ENCODE measurements at places on chromosomes 6 and 20.
A peak's percentile ranks its signal among the peaks of the same experiment; 100 is the strongest.

DNA sequence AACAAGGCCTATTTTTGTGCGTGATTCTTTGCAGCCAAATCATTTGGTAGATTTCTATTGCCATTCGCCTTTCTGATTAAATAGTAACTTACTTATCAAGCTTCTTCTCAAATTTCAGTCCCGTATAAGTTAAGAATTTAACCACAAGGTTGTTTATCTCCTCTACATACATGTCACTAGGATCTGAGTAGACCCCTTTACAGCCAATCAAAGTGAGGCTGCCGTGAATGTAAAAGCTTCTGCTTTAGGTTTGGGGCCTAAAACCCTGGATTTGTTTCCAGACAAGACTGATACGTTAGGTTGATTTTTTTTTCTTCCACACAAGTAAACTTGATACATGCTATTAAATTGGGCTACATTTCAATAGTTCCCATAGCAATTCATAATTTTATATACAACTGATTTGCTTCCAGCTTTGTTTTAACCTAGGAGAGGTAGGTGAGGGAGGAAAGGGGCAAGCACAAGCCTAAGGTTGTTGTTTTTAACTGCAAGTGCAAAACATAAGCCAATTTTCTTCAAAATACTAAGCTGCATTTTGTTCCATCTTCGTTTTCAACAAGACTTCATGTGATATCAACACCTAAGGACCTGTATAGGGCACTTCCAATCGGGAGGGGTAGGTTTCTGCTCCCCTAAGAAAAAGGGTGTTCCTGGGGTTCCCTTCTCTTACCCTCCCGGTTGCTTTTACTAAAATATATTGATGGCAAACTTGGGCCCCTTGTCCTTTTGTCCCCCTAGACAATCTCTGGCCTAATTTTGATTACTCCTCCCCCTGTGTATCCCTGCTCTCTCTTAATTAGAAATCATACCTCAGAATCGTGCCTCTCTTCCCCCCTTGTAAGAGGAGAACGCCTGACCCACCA is 1.7 kb downstream of the RANBP9 start:
- DNase-seq = no peak

DNA sequence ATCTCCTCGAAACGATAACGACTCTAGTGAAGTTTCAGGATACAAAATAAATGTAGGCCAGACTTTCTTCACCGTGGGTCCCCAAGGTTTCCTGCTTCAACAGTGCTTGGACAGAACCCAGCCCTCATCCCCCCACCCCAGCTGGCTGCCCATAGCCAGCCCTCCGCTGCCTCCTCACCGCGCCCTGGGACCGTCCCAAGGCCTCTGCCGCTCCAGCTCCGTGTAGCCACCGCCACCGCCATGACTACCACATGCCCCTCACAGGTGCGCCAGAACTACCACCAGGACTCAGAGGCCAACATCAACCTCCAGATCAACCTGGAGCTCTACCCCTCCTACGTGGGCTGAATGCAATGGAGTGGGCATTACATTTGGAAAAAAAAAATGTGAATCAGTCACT is 42.2 kb upstream of the KIAA1586 start:
- no peak for DNase-seq

GRCh38 chr20:55258559-55258958 is 746.8 kb downstream of the CBLN4 start:
- no peak for DNase-seq

- DNase-seq = no peak
Measured at GRCh38 chr20:5835321-5835821, 85.2 kb downstream of the SHLD1 start.

- no peak for DNase-seq
Measured at GRCh38 chr20:18702736-18703135, 110.8 kb upstream of the SCP2D1 start.

GRCh38 chr6:111757342-111757741 is 115.9 kb downstream of the FYN start:
- no peak for DNase-seq

DNA sequence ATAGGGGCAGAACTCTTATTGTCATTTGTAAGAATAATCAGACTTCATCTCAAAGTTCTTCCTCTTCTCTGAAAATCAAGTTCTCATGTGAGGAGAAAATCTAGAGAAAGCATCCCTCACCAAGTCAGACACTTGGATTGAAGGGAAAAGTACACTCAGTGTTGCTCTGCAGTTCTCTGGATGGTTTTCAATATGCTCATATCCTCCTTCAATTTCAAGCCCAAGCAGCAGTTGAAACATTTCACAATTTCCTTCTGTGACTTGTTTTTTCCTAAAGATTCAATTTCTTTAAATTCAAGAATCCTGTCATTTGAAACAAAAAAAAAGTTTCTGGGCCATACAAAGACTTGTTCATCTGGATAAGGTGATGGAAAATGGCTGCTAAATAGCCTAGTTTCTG is 140.2 kb upstream of the AHI1 start:
- DNase-seq = no peak

GRCh38 chr20:32116079-32116521 is 6.6 kb downstream of the TM9SF4 start:
- no peak for DNase-seq

- no peak for DNase-seq
Measured at GRCh38 chr6:83270971-83271719, 78.0 kb downstream of the RWDD2A start.

- DNase-seq = no peak
Measured at GRCh38 chr6:142412658-142413057, 110.9 kb downstream of the ADGRG6 start.

- no peak for DNase-seq
Measured at GRCh38 chr6:170111141-170111664, 179.7 kb downstream of the DLL1 start.

DNA sequence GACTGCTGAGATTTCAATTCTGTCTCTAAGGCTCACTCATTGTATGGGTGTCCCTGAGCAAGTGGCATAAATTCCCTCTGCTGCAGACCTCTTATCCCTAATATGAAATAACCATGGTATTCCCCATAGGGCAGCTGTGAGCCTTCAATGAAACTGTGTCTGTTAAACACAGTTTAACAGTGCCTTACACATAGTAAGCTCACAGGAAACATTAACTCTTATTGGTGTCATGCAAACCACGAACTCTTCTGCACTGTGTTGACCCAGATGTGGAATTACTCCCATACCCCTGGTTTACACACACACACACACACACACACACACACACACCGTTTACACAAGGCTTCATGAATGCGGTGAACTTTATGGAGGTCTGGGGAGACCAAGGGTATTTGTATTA is 23.2 kb downstream of the DAAM2 start:
- DNase-seq = no peak

GRCh38 chr20:41905199-41905598 is 287.0 kb upstream of the CHD6 start:
- DNase-seq = no peak

GRCh38 chr6:111764238-111765175 is 108.7 kb downstream of the FYN start:
- peak; percentile 67 for DNase-seq

GRCh38 chr6:128600397-128600951 is 80.1 kb upstream of the PTPRK start:
- no peak for DNase-seq

DNA sequence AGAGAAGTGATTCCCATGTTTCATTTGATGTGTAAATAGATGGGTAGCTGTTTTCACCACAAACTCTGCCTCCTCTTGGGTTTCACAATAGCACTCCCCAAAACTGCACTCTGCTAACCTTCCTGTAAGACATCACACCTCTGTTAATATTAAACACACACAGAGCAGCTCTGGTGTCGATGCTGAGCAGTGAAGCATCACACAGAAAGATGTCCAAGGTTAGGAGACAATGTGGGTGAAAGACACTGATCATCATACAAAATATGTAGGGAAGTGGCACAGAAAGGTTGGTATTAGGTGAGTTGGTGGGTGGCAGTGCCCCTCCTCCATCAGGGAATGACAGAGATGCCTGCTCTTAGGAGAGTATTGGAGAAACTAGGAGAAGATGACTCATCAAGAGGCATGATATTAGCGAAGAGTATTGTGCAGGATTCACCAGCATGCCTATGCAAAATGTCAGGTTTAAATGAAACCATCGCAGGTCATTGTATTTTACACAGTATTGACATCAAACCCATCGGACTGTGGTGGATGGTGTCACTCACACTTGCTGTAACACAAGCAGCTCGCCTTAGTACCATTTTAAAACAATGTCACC is 199.7 kb downstream of the TBXT start:
- no peak for DNase-seq

DNA sequence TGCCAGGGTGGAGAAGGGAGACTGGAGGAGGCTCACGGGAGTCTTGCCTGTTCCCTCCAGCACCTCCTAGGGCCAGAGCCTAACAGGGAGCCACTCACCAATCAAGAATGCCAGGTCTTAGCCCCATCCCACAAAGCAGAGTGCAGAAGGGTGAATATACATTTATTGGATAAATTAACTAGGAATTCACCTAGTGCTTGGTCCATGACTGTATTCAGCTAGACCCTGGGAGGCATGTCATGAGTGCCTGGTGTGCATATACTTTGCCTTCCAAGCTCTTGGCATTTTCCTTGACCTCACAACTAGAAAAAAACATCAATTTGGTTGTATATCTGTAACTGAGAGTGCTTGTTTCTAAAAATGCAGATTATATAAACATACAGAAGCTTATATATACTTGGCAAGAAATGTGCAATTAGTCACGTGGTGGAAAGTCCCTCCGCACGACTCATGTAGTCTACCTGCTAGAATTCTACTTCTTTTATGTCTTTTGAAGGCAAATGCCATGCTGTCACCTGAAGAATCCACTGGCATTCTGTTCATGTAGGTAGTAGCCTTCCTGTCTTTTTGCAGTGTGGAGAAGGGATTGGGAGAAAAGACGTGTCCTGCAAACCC is 991.0 kb downstream of the KIF16B start:
- DNase-seq = no peak

DNA sequence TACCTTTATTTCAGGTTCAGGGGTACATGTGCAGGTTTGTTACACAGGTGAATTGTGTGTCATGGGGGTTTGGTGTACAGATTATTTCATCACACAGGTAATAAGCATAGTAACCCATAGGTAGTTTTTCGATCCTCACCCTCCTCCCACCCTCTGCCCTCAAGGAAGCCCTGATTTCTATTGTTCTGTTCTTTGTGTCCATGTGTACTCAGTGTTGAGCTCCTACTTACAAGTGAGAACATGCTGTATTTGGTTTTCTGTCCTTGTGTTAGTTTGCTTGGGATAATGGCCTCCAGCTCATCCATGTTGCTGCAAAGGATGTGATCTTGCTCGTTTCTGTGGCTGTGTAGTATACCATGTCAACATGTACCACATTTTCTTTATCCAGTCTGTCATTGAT is 66.0 kb downstream of the STK4 start:
- DNase-seq = no peak

DNA sequence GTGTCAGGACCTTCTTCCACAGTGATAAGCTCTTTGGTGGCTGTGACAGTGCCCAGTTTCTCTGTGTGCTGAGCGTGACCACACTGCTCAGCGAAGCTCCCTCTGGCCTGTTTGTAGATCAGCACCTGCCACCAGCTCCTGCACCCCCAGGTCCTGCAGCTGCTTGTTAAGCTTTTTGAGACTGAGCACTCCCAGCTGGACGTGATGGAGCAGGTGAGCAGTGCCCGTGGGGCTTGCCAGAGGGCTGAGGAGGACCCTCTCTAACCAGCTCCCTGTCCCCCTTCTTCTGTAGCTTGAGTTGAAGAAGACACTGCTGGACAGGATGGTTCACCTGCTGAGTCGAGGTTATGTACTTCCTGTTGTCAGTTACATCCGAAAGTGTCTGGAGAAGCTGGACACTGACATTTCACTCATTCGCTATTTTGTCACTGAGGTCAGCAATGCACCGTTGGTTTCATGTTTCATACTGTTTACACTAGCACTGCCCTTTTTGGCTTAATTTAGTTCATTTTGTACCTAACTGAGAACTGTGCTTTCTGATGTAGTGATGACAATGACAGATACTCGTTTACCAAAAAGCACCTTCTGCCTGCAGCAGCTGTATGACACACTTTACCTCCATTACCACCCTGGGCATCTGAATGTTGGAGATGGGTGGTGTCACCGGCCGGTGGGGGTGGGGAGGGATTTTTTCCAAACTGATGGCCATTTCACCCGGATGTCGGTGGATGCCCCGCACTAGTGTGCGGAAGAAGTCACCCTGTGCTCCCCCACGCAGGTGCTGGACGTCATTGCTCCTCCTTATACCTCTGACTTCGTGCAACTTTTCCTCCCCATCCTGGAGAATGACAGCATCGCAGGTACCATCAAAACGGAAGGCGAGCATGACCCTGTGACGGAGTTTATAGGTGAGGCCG is 12.5 kb downstream of the NELFCD start:
- DNase-seq = no peak

- DNase-seq = no peak
Measured at GRCh38 chr6:157795841-157796240, 27.2 kb upstream of the SNX9 start.

DNA sequence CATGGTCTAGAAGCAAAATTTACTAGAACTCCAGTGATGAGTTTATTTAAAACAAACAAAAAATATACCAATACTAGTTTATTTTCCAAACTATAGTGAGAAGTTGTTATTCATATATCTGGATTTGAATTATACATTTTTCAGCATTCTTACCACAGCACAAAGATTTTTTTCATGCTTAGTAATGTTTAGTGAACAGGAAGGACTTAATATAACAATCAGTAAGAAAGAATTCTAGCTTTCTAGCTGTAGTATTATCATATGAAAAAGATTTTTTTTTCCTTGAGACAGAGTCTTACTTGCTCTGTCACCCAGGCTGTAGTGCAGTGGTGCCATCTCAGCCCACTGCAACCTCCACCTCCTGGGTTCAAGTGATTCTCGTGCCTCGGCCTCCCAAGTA is 13.8 kb downstream of the MARCKS start:
- DNase-seq = no peak

DNA sequence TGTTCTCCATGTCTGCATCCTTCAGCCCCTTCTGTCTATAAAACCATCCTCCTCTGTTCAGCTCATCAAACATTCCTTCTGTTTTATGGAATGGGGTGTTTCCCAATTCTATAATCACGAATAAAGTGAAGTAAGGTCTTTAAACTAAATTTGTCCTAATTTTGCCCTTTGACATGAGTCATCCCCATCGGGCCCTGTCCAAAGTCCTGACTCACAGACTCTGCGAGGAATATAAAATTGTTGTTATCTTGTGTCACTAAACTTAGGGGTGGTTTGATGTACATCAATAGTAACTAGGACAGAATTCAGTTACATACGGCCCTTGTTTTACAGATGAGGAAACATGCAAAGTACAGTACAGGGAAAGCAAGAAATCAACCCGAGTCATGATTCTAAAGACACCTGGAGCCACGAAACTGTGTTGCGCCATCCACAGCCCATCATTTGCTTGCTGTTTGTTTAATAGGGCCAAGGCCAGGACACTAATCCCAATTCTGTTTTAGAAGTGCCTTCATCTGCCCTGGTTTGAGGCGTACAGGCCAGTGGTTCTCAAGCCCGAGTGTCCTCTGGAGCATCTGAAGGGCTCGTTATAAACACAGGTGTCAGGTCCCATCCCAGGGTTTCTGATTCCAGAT is 2.8 kb downstream of the ACSS1 start:
- no peak for DNase-seq

- no peak for DNase-seq
Measured at GRCh38 chr6:33217246-33217645, 8.9 kb downstream of the RING1 start.

- no peak for DNase-seq
Measured at GRCh38 chr20:51583499-51583898, 41.0 kb upstream of the NFATC2 start.

Data from activated T-cell treated with anti-CD3 and anti-CD28 coated beads for 24 hours (primary cell).